AG08395 (cell line): ENCODE measurements at places on chromosomes 6 and 20.

- DNase-seq: no peak
Observed at GRCh38 chr20:42635699-42636411, 553.9 kb downstream of the PTPRT start.

DNA sequence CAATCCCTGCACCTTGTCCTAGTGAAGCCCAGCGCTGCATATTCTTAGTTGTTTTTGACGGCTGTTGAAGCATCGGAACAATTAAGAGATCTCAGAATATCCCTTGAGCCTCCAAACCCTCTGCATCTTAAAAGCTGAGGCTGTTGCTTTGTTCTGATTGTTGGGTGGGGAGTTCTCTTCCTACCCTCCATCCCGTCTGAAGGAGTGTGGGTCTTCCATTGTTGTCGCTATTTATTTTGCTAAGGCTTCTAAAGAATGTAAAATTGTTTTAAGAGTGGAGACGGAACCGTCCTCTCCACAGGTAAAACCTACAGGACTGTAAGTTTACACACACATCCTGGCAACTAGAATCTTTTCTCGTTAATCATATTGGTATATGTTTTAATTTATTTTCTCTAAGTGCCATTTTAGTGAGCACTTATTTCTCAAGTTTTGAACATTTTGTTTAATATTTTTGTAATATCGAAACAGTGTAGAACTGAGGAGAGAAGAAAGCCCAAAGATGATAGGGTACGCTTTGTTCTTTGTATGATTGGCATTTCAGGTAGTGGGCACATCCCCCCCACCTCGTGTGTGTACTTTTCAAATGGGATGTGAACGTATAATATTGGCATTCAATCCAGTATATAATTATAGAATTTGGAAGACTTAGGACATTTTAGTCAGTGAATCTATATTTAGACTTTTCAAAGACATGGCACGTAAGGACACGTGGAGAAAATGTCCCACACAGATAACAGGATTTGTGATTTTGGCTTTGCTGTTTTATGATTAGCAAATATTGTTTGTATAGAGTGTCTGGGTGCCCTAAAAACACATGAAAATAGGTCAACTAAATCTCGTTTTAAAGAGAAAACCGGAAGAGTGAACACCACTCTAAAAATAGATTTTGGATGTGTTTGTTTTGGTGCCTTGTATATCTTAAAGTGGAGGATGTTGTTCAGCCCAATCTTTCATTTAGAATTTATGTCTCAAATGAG is 1.3 kb downstream of the RNF146 start:
- DNase-seq: no peak

DNA sequence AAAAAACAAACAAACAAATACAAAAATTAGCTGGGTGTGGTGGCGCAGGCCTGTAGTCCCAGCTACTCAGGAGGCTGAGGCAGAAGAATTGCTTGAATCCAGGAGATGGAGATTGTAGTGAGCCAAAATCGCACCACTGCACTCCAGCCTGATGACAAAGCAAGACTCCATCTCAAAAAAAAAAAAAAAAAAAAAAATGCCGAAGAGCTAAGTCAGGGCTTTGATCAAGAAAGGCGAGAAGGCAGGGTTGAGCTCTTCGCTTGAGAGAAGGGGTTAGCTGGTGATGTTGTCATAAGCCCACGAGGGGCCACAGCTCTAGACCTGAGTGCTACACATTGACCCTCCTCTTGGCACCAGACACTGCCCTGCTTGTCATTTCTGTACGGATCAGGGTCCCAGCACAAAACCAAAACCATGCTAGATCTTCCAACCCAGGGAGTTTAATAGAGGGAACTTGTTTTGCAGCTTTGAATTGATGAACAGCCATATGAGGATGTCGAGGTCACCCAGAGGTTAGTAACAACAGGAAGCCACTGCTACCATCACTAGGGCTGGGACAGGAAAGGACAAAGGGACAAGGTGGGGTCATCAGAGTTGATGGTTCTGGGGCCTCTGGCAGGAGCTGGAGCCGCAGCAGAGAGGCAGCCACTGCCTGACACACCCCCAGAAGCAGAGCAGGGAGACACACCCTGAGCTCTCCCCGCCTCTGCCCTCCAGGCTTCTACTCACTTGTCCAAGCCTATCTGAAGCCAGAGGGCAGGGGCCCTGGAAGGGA is 122.7 kb downstream of the SNX5 start:
- no peak for DNase-seq

GRCh38 chr20:7770578-7770977 is 169.7 kb downstream of the HAO1 start:
- no peak for DNase-seq

GRCh38 chr6:3263096-3263495 is 4.3 kb downstream of the PSMG4 start:
- DNase-seq: no peak

DNA sequence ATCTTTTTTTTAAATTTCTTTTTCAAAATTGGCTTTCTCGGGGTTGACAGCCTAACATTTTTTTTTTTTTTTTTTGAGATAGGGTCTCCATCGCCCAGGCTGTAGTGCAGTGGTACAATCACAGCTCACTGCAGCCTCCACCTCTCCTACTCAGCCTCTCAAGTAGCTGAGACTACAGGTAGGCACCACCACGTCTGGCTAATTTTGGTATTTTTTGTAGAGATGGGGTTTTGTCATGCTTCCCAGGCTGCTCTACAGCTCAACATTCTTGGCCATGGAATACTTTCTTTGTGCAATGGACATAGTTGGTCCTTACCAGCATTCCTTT is 6.4 kb upstream of the CTNNBL1 start:
- DNase-seq: no peak

DNA sequence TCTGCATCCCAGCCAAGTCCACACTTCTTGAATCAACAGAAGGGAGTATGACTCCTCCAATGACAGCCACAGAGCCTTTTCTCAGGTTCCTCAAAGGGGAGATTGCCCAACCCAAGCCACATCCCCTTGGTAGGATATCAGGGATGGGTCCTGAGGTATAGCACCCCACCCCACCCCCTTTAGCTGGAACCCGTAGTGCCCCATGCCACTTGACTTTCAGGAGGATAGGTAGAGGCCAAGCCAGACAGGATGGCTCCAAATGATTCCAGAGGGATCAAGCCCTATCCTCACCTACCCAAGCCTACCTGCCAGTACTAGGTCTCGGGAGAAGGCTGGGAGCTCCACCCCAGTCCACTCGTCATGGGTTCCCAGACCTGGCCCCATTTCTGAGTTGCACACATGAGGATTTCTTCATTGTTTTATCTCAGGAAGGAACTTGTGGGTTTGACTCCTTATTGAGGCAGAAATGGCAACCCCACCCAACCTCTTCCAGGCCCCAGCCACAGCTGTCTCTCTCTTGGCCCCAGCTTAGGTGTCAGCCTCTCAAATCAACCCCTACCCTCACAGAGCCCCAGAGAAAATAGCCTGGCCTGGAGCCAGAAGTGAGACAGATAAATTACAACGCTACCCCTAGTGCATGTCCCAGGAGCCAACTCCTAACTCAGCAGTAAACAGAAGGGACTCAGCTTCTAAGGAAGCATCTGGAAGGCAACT is 3.6 kb downstream of the CCND3 start:
- no peak for DNase-seq

DNA sequence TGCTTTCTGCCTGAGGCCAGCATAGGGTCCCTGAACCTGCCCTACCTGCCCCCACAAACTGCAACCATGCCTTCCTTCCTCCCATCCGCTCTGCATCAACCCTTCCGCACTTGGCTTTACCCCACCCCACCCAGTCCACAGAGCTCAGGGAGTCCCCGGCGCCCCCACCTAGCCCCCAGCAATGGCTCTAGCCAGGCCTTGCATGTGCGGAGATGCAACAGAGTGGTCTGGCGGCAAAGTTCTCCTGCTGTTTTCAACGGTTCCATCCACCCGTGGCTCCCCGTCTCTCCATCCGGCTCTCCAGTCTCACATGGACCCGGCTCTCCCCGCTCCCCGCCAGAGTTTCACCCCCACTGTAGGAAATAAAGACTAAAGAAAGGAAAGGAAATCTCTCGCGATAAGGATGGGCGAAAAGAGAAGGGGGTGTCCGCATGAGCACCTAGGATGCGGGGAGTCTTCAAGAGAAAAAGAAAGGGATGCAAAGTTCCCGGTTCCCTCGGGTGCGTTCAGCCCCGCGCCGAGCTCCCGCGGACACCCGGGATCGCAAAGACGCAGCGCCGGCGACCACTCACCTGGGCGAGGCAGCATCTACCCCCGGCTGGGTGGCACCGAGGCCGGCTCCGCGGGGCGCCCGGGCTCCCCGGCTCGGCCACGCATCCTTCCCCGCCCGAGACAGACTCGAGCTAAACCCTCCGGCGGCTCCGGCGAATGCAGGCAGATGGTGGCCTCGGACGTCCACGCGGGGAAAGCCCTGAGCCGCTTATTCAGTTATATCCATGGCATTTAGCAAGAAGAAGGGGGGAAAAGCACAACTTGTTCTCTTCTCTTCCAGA is 579 bp downstream of the LRFN2 start:
- no peak for DNase-seq

DNA sequence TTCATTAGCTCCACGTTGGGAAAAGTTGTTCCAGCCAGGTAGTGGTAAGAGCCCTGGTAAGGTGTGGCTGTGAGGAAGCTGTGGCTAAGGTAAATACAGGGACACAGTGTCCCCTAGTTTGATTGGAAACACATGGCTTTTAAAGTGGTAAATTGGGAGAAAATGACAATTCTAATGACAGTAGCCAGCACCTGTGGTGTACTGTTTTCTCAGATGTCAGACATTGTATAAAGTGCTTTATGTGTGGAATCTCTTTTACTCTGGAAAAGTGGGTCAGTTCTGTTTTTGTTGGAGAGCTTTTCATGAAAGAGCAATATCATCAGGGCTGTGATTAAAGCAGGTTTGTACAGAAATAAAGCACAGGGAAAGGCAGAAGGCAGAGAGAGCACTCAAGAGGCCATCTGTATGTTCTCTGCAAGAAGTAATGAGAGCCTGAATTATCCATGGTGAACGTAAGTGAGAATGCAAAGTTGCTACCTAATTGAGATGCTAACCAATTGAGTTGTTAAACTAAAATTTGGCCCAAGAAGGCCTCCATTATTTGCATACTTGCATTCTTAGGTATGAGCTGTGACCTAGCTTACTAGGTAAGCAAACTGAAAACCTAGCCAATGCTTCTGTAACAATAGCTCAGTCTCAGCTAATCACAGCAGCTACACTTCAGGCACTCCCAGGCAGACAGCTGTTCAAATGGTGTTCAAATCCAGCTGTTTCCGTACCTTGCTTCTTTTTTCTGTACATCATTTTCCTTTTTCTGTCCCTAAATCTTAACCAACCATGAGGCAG is 28.2 kb downstream of the MRAP2 start:
- no peak for DNase-seq

- DNase-seq: no peak
Observed at GRCh38 chr20:49286689-49287551, 9.1 kb upstream of the ZNFX1 start.

DNA sequence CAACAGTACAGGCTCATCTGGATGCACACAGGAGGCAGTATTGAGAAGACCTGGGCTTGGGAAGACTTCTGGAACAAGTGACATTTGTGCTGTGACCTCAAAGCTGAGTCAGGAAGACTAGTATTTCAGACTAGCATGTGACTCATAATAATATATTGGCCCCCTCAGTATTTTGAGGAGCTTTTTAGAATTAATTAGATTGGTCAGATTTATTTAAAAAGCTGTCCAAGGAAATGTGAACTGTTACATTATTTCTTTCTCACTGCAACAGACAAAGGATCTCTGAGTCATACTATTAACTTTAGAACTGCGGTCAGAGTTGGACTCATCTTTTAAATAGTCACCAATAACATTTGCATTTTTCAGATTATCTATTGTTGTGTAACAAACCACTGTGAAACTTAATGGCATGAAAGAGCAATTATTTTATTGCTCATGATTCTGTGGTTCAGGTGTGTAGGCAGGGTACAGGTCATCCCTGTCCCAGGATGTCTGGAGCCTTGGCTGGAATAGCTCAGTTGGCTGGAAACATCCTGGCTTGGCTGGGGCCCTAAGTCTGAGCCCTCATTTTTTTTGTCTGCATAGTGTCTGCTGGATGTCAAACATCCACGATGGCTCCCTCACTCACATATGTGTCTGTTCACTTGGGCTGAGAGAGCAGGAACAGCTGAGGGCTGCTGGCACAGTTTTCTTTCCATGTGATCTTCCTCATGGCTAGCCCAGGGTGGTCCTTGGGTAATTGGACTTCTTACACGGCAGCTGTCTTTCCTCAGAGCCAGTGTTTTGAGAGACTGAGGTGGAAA is 46.9 kb downstream of the MAP3K4 start:
- DNase-seq: peak; percentile 79

GRCh38 chr6:54525731-54526130 is 217.5 kb downstream of the TINAG start:
- no peak for DNase-seq

- no peak for DNase-seq
Observed at GRCh38 chr6:37582306-37582705, 82.6 kb upstream of the CCDC167 start.

DNA sequence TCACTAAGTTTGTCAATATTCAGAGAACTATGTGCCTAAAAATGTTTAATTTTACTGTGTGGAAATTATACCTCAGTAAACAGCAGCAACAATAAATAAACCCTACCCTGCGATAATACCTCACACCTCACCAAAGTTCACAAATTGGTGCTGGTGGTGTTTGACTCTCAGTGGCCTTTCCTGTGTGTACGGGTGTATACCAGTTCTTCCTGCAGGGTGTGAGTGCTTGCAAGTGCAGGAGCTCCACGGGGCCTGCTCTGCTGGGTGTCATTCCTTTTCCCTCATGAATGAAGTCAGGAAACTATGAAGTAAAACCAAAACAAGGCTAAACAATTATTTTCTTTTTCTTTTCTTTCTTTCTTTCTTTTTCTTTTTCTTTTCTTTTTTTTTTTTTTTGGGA is 4.1 kb upstream of the ENPP5 start:
- no peak for DNase-seq

DNA sequence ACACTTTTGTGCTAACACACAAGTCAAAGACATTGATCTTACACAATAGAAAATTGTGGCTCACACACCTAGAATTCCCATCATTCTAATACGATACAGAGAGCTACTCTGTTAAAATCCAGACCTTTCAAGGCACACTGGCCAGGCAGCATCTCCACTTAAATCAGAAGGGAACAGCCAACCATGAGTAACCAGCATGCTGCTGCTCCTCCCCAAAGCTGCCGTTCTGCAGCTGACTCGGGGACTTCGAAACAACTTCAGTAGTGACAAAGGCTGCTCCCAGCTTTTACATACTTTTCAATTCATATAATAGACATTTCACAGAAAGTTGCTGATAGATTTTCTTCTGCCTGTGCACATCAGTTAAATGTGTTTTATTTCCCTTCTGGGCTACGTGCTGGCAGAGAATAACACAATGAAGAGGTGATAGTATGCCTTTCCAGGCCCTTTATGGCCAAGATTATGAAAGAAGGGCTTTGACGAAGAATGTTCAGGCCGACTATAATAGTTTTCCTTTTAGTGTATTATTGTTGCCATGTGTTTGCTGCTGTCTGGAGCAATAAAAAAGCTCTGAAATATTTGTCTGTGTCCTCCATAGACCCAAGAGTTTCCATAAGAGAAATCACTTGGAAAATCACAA is 159.0 kb downstream of the GMDS start:
- DNase-seq: peak; percentile 38

DNA sequence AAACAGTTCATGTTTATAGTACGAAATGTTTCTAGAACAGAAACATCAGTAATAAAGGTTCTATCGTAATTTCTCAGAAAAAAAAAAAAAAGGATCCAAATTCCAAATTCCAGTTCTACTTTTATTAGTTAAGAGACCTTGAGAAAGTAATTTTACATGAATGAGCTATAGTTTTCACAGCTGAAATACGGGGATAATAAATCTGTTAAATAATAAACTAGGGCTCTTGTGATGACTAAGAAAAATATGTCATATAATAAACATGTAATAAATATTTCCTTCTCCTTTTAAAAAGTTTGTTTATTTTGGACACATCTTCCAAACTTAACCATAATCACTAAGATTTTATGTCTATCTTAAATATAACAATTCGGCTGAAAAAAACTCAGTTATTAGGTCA is 17.8 kb downstream of the RARS2 start:
- no peak for DNase-seq
